ENCODE measurements at places on chromosomes 1 and 21. TPM values are rescaled to one million over a fixed set of nuclear protein-coding genes. Genes with fewer than 3 reads are reported as not detected.

- peak; percentile 96 for DNase-seq
- peak within 1 kb of the TSS; percentile 100 for H3K4me3 ChIP-seq
- H3K4me1 ChIP-seq: peaks cover 30% of the 10 kb centered on the region
- H3K27me3 ChIP-seq: no peaks in the 10 kb centered on the region
- peak within 1 kb of the TSS; percentile 87 for H3K27ac ChIP-seq
- H3K36me3 ChIP-seq: peaks cover 22% of the 10 kb centered on the region
Measured at GRCh38 chr1:32291708-32292538, at the start of gene HDAC1. Gene HDAC1, plus strand, starts transcription at chr1:32292083. Its CDS starts 87 bp downstream, at chr1:32292170.

- peaks cover 8% of the 10 kb centered on the region for H3K36me3 ChIP-seq
- DNase-seq: no peak
- peaks cover 41% of the 10 kb centered on the region for H3K4me1 ChIP-seq
Measured at GRCh38 chr1:9805006-9805508, 18.7 kb downstream of the CLSTN1 start.

- H3K4me3 ChIP-seq: no peak overlapping the region
- no peaks in the 10 kb centered on the region for H3K27me3 ChIP-seq
- no peak for DNase-seq
- H3K27ac ChIP-seq: no peak overlapping the region
- H3K36me3 ChIP-seq: peaks cover 24% of the 10 kb centered on the region
Measured at GRCh38 chr1:51270751-51271150, 34.7 kb downstream of the RNF11 start.

DNA sequence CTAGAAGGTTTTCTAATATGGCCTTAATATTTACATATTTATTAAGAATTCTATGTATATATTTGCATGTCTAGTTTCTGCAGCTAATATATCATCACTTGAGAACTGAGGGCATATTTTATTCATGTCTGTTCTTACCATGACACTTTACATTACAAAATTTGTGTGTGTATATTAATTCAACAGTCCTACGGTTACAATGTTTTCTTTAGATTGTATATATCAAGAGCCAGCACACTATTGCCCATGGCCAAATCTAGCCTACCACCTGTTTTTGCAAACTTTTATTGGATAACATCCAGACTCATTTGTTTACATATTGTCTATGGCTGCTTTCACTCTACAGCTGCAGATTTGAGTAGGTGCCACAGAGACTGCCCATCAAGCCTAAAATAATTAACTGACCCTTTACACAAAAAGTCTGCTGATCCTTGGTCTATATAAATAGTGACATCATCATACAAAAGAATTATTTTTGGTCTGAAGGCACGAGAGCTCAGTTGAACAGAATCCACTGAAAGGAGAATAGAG is 577.4 kb upstream of the PBX1 start:
- no peaks in the 10 kb centered on the region for H3K4me1 ChIP-seq
- no peak for DNase-seq
- H3K36me3 ChIP-seq: no peaks in the 10 kb centered on the region
- no peak overlapping the region for H3K27ac ChIP-seq
- no peak overlapping the region for H3K4me3 ChIP-seq

The HORMAD1 gene
- total RNA-seq: 0.69 TPM

The GSTM5 gene
- total RNA-seq: not detected

The LCE1D gene
- total RNA-seq: not detected
